ENCODE measurements at places on chromosomes 16 and 17.

- peak; percentile 16 for DNase-seq
Observed at GRCh38 chr16:53159781-53160436, 105.1 kb downstream of the CHD9 start.

- no peak for DNase-seq
Observed at GRCh38 chr16:68286153-68287074, 22.1 kb downstream of the SLC7A6 start.

- no peak for DNase-seq
Observed at GRCh38 chr16:26058326-26058725, 366.6 kb downstream of the HS3ST4 start.

- DNase-seq, result no peak
Observed at GRCh38 chr16:8554881-8555280, 35.4 kb downstream of the TMEM114 start.

- no peak for DNase-seq
Observed at GRCh38 chr16:57471852-57472664, 9.6 kb downstream of the POLR2C start.

DNA sequence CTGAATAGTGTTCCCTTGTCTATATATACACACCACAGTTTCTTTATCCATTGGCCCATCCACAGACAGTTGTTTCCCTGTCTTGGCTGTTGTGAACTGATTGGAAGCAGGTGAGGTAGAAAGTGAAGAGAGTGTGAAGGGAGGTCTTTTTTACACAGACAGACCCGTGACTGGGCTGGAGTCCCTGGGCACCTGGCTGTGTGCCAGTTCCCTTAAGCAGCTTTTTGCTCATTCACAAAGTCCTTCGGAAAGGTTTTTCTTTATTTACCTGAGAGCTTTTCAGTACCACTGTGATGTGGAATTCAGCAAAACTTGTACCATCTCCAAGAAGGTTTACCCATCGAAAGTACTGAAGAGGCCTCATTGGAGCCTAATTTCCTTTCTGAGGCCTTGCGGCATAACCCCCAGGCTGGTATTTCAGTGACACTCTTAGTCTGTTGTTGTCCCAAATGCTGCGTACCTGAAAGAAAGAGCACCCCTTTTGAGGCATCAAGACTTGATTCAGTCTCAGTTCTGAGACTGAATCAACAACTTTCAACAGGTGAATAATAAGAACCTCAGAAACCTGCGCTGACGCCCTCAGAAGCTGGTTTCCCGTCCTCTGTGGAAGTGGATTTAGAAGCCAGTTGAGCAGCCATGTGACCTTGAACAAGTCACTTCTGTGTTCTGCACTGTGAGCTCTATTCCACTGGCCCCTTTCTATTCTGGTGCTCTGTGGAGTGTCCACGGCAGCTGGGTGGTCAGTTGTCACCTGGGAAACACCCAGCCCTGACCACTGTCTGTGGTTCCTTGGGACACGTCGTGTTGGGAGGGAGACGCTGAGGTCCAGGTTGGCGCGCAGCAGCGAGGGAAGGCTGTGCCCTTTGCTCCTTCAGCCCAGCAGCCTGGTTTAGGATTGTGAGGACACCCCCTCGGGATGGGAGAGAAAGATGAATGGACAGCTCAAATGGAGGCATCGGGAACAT, 53.9 kb upstream of the CRISPLD2 start:
- DNase-seq, result no peak

DNA sequence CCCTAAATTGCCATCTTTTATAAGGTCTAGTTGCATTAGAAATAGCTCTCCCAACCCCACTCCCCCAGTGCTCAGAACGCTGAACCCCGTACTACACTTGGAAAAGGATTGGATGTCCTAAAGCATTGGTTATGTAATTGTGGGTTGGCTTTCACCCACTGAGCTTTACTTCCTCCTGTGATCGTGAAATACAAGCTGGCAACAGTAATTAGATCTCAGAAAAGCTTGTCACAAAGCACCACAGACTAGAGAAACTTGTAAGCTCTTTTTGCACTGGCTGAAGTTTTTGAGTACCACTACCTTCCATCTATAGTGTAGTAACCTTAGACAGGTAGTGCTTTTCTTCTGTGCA, 54.4 kb downstream of the SIAH1 start:
- DNase-seq, result no peak

- no peak for DNase-seq
Observed at GRCh38 chr17:19718613-19719354, 2.4 kb upstream of the SLC47A2 start.

DNA sequence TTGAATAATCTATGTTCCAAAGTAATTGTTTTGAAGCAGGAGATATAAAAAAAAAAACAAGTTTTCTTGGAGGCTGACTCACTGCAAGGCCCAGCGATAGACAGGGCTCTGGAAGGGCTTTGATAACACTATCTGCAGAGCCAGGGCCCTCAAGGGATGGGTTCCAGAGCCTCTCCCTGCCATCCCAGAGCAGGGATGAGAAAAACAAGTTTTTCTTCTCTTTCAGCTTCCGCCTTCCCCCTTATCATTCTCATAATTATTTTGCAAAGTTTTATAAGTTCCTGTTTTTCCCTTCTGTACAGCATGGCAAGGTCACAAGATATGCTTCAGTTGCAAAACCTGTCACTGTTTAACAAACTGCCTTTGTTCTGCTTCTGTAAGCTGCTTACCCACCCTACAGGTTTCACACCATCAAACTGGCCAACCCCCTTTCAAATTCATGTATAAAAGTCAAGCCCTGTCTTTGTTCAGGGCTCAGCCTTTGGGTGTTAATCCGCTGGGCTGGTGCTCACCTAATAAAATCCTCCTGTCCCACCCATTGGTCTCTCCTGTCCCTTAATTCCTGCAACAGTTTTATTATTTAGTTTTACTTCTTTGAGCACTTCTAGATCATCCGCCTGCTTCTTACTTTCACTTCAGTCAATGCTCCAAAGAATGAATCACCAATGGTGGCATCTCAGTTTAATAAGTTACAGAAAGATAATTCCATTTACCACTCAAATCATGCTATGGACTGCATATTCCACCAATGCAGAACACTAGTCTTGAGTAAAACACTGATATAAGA, 5.6 kb upstream of the THUMPD1 start:
- DNase-seq, result no peak

GRCh38 chr17:74304184-74304583, 21.8 kb upstream of the KIF19 start:
- DNase-seq, result no peak

GRCh38 chr17:75910699-75911098, 6.0 kb upstream of the MRPL38 start:
- no peak for DNase-seq

All from stimulated activated CD4-positive, alpha-beta T cell treated with anti-CD3 and anti-CD28 coated beads, Interleukin-4, amount 100 ng/mL, for 24 hours (primary cell).